Stimulated activated CD8-positive, alpha-beta memory T cell treated with anti-CD3 and anti-CD28 coated beads, Interleukin-4, amount 100 ng/mL, for 1 hour (primary cell): ENCODE measurements at places on chromosomes 5 and 9.

DNA sequence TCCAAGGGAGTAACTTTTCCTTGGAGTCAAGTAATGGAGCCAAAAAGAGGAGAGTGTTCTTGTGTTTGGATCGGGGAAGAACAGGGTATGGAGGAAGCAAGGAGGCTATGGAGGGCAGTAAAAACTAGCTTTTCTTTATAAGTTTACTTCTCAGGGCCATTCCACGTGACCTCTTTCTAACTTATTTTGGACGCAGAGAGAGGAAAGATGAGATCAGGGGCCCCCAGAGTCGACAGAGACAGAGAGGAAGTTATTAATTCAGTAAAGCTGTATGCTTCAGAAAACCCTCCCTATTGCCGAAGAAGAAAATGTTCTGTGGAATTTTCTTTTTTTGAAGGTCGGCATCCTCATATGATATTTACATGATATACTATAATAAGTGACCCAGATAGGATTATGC lies 233.8 kb upstream of the MPDZ start:
- no peak for DNase-seq

- no peak for DNase-seq
These were observed 692 bp downstream of the PSAT1 start for GRCh38 chr9:78297672-78297961.

GRCh38 chr9:132108728-132109127 lies 29.1 kb upstream of the MED27 start:
- DNase-seq, result no peak

GRCh38 chr9:134267305-134267880 lies 58.9 kb upstream of the RXRA start:
- DNase-seq, result no peak

DNA sequence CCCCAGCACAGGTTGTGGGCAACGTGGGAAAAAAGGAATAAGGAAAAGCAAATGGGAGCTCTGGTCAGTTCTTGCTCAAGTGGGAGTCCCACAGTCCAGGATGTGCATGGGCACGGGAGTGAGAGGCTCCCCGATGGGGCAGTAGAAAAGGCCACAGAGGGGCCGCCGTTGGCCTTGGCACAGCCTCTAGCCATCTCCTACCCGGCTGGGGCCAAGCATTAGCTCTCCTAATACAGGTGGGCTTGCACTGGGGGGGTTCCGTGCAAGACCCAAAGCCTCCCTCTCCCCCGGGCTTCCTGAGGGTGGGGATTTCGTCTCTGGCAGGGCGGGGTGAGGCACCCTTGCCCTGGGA lies 212.2 kb upstream of the MVB12B start:
- no peak for DNase-seq

DNA sequence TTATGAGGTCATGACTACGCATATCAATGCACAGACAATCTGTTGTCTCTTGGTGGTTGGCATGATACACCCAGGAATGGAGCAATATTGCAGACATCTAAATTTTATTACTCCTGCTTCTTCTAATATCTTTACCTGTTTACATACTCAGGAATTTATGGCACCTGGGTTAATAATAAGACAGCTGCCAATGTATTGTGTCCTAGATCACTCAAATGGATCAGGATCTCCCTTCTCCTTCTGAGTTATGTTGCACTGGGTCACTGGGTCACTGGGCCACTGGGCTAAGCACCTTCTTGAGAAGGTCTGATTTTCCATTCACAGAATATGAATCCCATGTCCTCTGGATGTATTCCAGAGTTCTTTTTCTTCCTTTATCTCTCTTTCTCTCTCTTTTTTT lies 41.8 kb downstream of the CCL28 start:
- DNase-seq, result no peak

DNA sequence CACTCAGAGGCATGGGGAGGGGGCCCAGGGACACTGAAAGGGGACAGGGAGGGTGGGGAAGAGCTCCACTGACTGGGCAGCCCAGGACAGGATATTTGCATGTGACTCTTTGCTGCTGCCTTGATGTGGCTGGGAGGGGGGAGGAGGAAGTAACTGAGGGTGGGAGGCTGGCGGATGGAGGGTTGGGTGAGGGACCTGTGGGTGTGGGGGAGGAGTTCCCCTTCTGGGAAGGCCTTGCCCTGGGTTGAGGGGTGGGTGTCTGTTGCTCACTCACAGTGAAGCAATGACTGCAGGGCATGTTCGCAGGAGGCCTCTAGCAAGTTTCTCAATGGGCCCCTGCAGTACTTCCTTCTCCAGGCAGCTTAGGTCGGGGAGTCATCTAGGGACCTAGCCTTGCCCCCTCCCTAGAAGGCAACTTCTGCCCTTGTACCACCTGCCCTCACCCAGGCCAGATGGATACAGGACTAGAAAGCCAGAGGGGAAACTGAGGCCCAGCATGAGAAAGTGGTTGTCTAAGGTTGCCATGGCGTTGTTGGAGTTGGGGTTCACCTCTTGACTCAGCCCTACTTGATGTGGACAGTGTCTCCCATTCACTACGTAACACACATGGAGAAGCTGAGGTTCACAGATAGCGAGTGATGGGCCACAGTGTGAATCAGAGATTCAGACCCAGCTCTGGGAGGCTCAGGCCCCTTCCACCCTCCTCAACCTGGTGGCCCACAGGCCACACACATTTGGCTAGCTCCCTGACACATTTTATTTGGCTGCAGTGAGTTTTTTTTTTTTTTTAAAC lies 3.0 kb downstream of the GRK6 start:
- DNase-seq, result peak; percentile 61

DNA sequence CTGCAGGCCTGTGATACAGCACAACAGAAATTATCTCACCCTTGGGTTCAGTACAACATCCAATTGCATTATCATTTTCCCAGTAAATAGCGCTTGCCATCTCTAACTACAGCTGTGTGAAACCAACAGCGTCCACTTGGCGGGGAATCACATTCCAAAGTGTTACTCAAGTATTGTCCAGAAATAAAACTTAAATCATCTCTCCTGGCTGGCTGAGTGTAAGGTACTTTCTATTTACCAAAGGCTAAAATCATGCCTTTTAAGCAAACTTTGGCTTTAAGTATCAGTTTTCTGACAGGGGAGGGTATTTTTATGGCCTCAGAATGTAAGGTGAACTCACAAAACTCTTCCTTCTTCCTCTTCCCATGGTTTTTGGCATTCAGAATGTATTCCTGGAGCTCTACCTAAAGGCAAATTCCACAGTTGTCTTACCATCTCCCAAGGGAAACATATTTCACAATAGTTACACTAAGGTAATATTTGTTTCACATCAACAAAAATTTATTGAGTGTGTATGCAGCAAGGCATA lies 205.6 kb upstream of the MPDZ start:
- DNase-seq, result no peak

DNA sequence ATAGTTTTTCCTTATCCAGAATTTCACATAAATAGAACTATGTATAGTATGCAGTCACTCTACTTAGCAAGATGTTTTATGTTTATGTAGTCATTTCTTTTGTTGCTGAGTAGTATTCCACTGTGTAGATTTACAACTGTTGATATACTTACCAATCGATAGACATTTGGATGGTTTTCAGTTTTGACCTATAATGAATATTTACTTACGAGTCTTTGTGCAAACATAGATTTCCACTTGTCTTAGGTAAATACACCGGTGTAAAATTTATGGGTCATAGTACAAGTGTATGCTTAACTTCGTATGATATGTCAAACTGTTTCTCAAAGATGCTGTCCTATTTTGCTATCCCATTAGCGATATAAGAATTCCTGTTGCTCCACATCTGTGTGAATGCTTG lies 19.7 kb upstream of the OR2K2 start:
- DNase-seq, result no peak

GRCh38 chr9:135332516-135332915 lies 147.1 kb upstream of the PPP1R26 start:
- DNase-seq, result no peak

DNA sequence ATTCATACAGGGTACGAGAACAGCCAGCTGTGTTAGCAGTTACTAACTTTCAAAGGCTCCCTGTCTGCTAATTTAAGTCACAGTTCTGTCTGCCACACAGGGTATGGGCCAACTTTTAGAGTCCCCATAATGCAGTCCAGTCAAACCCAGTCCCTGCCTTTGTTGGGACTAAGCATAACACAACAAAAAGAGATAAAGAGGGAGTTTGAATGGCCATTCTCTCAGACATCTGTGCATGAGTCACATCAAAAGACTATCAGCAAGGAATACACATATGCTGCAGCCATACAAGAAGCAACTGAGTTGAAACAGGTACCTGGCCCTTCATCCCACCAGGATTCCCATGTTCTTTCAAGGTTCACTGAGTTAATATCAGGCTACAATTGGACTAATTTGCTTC lies 744.5 kb upstream of the C9orf72 start:
- no peak for DNase-seq

- DNase-seq, result no peak
These were observed 5.7 kb downstream of the SKIC3 start for GRCh38 chr5:95549030-95549429.

DNA sequence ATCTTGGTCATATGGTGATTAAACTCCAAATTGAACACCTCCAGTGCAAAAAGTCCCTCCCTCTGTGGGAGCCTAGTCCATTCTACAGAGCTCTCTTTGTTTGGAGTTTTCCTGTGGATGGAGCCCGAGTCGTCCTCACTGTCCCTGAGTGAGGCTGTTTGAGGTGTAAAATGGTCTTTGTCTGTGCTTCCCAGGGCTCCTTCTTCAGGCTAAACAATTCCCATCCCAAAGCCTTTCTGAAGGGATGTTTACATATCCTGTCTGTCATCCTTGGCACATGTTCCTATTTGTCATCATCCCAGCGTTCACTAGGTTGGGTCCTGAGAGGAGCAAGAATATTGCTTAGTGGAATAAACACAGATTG lies 68.9 kb downstream of the COL27A1 start:
- DNase-seq, result no peak

DNA sequence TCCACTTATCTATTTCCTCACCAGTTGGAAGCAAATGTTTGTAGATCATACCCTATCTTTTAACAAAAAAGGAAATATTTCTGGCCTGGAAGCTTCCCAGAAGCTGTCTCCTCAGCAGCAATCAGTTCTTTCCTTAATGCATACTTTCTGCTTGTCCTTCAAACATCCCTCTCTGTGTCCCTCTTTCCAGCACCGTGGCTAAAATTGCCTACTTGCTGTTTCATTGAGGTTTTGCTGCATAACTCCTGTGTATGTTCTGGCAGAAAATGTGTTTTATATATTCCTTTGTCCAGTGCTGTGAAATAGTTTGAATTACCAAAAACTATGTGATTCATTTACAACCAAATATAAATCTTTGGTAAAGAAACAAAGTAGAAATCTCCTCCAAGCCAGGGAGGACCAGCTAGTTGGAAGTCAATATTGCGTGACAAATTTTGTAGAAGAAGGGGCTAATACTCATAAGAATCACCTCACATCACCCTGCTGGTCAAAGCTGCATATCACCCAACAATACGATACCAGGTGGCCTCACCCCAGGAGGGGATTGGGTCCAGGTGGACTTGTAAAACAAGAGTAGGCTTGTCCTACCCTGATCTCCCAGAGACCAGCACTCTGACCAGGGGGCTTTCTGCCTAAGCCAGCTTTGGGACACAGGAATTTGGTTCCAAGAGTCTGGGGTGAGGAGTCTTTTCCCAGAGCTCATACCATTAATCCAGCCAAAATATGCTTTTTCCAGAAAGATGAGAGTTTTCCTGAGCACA lies 198.4 kb upstream of the SNX2 start:
- no peak for DNase-seq
